ENCODE measurements at places on chromosomes 7 and 10.

- H3K27ac ChIP-seq, result peak overlapping the region; percentile 40
- H3K27me3 ChIP-seq, result no peaks in the 10 kb centered on the region
- DNase-seq, result peak; percentile 31
- H3K36me3 ChIP-seq, result no peaks in the 10 kb centered on the region
- H3K4me3 ChIP-seq, result no peak overlapping the region
These were observed 144.7 kb downstream of the PFKFB3 start for GRCh38 chr10:6347391-6347951.

- no peaks in the 10 kb centered on the region for H3K4me1 ChIP-seq
- H3K27ac ChIP-seq, result no peak overlapping the region
- no peak overlapping the region for H3K4me3 ChIP-seq
- no peaks in the 10 kb centered on the region for H3K36me3 ChIP-seq
- H3K27me3 ChIP-seq, result no peaks in the 10 kb centered on the region
- peak; percentile 15 for DNase-seq
These were observed 105.6 kb downstream of the RNLS start for GRCh38 chr10:88477343-88478085.

DNA sequence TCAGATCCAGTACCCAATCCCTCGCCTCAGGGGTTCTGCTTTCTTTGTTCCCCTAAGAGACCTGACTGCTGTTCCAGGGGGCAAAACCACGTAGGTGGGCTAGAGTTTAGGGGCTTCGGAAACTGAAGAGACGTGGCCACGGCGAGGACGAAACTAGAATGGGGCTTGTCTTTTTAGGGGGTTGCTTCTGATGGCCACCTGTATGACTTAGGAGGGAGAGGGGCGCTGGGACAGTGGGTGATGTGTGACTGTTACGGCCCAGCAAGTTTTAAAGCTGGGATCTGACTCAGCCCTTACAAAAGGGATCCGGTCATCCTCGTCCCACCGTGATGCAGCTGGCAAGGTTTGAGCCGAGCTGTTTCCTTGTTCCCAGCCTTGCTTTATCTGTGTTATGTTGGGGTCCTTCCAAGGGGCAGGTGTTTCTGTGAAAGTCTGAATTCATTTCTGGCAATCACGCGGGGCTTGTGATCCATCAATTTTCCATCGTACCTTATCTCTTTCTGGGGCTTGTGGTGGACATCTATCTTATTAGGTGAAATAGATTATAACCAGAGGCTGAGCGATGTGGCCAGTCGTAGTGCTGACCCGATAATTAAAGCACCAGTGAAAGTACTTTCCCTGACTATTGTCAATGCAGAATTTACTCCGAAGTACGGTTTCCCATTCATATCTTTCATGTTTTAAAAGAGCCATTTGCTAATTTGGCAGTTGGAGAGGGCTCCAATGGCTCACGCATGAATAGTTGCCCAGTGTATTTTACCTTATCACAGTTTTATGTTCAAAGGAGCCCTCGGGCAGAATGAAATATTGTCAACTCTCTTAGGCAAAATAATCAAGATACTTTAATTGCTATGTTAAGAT lies 830 bp downstream of the MET start:
- peaks cover 9% of the 10 kb centered on the region for H3K4me1 ChIP-seq
- peak overlapping the region; percentile 99 for H3K4me3 ChIP-seq
- H3K27ac ChIP-seq, result peak overlapping the region; percentile 88
- H3K27me3 ChIP-seq, result no peaks in the 10 kb centered on the region

DNA sequence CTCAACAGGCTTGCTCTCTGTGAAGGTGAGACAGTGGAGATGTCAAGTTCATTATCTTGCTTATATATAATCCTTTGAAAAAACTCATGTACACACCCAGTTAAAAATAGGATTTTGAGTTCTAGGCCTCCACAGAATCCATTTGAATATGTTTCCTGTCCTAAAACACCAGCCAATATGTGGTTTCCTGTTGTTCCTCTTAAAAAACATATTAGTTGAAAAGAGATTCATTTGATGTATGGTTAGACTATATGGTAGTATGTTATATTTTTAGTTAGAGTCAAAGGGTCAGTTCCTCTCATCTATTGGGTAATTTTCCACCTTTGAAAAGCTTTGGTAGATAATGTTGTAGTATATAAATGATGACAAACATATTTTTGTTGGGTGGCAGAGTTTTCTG lies 16.0 kb downstream of the PPP1R9A start:
- no peaks in the 10 kb centered on the region for H3K27me3 ChIP-seq
- no peak for DNase-seq
- no peaks in the 10 kb centered on the region for H3K36me3 ChIP-seq
- H3K4me1 ChIP-seq, result no peaks in the 10 kb centered on the region
- H3K27ac ChIP-seq, result no peak overlapping the region

DNA sequence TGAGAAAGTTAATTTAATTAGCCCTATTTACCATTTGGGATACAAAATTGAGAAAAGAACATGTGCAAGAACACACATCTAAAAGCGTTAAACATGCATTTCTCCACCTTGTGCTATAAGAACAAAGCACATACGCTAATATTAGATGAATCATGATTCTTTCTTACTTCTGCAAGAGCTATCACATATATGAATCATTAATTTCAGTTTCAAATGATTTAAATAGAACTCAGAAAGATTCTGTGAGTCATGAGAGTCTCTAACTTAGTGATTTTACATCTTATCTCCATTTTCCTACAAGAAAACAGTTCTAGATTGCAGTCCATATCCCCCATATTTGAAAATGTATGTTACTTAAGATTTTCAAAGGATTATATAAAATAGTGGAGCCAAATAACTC lies 173.9 kb downstream of the RNLS start:
- H3K36me3 ChIP-seq, result no peaks in the 10 kb centered on the region
- peak; percentile 34 for DNase-seq
- no peaks in the 10 kb centered on the region for H3K27me3 ChIP-seq
- no peaks in the 10 kb centered on the region for H3K4me1 ChIP-seq
- no peak overlapping the region for H3K4me3 ChIP-seq

- DNase-seq, result peak; percentile 69
- H3K36me3 ChIP-seq, result peaks cover 7% of the 10 kb centered on the region
- H3K4me3 ChIP-seq, result no peak overlapping the region
- peaks cover 29% of the 10 kb centered on the region for H3K4me1 ChIP-seq
- H3K27ac ChIP-seq, result no peak overlapping the region
These were observed 87.4 kb downstream of the LRRC4 start for GRCh38 chr7:127943541-127944521.

DNA sequence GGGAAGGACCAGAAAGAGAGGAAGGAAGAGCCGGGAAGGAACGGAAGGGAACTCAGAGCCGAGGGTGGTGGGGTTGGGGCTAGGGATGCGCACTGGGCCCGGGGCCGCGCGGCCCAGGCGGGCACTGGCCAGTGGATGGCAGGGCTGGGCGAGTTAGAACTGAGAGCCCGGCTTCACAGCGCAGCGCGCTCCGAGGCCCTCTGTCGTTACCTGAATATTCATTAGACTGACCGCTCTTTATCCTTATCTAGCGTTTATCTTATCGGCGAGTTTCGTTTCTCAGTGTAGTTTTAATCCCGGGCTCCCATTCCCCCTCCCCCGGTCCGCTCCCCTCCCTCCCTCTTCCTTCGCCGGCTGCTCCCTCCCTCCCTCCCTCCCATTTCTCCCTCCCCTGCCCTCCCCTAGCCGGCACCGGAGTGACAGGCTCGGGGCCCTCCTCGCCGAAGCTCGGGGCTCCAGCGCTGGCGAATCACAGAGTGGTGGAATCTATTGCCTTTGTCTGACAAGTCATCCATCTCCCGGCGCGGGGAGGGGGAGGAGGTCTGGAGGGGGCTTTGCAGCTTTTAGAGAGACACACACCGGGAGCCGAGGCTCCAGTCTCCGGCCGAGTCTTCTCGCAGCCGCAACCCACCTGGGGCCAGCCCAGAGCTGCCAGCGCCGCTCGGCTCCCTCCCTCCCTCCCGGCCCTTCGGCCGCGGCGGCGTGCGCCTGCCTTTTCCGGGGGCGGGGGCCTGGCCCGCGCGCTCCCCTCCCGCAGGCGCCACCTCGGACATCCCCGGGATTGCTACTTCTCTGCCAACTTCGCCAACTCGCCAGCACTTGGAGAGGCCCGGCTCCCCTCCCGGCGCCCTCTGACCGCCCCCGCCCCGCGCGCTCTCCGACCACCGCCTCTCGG lies at the start of gene PAX2:
Gene PAX2 (plus strand): TSS at position 596 of the 895 bp plus-strand sequence. CDS start 679 bp downstream, outside the sequence.
- H3K27me3 ChIP-seq, result peaks cover 86% of the 10 kb centered on the region
- no peak within 1 kb of the TSS for H3K4me3 ChIP-seq
- no peaks in the 10 kb centered on the region for H3K4me1 ChIP-seq
- DNase-seq, result no peak
- no peak within 1 kb of the TSS for H3K27ac ChIP-seq

- no peaks in the 10 kb centered on the region for H3K36me3 ChIP-seq
- H3K27ac ChIP-seq, result no peak overlapping the region
- no peak overlapping the region for H3K4me3 ChIP-seq
These were observed 304.3 kb downstream of the GLRX3 start for GRCh38 chr10:130440494-130440893.

DNA sequence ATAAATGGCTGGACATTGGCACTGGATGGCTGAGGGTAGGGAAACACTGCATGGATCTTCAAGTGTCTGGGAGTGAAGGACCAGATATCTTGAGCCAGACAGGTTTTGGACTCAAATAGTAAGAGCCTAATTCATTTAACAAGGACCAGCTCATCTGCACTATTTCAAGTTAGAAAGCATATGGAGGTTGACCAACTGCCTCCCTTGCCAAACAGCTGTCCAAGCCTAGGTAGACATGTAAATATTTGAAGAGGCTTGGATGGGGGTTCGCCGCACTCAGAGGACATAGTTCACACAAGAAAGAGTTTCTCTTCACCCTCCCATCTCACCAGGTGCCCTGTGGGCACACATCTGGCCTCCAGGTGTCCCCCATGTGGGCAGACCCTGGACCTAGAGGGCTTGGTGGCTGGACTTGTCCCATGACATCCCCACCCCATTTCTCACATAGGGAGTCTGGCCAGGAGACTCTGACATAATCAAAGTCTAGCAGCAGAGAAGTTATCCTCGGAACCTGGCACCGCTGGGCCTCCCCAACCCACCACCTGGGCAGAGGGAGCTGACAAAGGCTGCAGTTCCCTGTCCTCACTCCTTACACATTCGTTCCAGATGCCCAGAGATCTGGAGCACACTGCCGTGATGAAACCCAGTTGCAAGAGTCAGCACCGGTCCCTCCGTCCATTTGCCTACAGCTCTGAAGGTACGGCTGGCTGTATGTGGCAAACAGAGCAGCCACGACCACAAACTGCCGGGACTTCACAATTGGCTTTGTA lies 116.9 kb upstream of the GDF10 start:
- no peaks in the 10 kb centered on the region for H3K27me3 ChIP-seq
- no peaks in the 10 kb centered on the region for H3K36me3 ChIP-seq
- no peak overlapping the region for H3K4me3 ChIP-seq
- no peak for DNase-seq

DNA sequence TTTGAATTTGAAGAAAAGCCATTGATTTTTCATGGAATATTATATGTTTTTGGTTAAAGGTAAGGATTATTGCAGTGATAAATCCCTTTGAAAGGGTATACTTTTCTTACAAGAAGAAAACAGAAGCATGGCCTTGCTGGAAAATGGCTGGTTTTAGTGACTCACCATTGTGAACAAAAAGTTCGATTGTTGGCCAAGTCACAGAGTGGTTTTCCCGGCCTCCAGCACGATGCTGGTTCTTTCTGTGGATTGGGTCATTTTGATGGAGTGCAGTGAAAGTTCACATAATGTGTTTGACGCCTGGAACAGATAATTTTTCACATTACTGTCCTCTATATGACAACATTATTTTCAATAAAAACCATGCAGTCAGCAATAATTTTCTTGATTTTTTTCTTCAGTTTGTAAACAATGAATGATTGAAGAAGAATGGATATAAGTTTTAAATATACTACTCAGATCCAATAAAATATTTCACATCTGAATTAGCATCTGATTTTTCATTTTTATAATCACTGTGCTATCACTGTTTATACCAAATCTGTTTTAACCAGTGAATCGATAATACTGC lies 60.9 kb downstream of the RBM20 start:
- DNase-seq, result peak; percentile 69
- peaks cover 18% of the 10 kb centered on the region for H3K4me1 ChIP-seq

DNA sequence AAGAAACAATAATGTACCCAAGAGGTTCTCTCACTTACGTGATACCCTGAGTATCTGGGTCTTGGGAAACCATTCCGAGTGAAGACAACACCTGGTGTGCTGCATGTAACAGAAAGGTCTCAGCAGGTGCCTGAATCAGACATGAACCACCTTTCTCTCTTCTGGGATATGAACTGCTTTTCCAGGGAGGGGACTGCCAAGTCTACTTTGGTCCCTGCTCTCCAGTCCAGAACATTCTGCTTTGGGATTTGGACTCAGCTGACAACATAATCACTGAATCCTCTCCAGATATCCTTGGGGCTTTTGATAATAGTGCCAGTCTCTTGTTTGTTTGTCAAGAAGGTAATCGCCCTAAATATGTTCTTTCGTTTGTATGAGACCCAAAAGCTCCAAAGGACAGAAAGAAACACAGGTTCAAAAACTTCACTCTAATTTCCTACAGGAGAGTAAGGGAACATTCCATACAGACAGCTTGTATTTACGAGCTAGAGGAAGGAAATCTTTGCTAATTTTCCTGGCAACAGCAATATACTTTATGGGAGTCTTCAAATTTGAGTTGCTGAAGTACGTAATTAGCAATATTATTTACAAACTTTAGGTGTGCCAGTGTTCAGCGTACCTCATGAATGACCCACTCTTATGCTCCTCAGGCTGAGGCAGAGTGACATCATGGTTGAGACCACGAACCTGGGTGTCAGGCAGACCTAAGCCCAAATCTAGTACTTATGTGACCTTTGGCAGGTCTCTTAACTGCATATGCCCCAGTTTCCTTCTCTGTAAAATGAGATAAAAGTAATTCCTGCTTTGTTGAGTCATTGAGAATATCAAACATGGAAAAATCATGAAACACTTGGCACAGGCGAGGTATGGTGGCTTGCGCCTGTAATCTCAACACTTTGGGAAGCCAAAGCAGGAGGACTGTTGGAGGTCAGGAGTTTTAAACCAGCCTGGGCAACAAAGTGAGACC lies 5.4 kb downstream of the ABLIM1 start:
- DNase-seq, result no peak
- H3K4me3 ChIP-seq, result no peak overlapping the region
- peaks cover 12% of the 10 kb centered on the region for H3K4me1 ChIP-seq
- no peaks in the 10 kb centered on the region for H3K27me3 ChIP-seq
- no peaks in the 10 kb centered on the region for H3K36me3 ChIP-seq
- H3K27ac ChIP-seq, result no peak overlapping the region

DNA sequence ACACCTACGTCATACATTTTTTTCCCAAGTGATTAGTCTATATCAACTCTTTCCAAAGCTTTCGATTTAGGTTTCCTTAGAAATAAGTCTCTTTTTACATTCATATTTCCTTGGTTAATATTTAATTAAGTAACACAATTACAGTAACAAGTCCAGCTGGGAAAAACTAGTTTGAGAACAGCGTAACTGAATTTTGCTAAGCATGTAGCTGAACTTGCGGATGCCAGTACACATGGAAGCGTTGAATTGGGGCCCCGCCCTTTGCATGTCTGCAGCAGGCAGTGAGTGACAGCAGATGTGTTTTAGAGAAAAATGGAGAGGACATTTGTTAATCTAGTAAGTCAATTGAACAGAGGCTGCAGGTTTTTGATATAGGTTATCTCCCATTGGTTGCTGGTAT lies 72.5 kb downstream of the TAF3 start:
- no peak overlapping the region for H3K4me3 ChIP-seq
- no peak for DNase-seq
- no peaks in the 10 kb centered on the region for H3K27me3 ChIP-seq
- H3K36me3 ChIP-seq, result no peaks in the 10 kb centered on the region
- H3K4me1 ChIP-seq, result peaks cover 4% of the 10 kb centered on the region

GRCh38 chr10:17737027-17737965 lies 14.7 kb upstream of the TMEM236 start:
- H3K27me3 ChIP-seq, result no peaks in the 10 kb centered on the region
- no peak overlapping the region for H3K27ac ChIP-seq
- DNase-seq, result peak; percentile 22
- no peaks in the 10 kb centered on the region for H3K36me3 ChIP-seq
- no peak overlapping the region for H3K4me3 ChIP-seq
